Activated T-cell treated with anti-CD3 and anti-CD28 coated beads, Interleukin-2, amount 50 U/mL, for 72 hours (primary cell): ENCODE measurements at places on chromosomes 3 and 15.

DNA sequence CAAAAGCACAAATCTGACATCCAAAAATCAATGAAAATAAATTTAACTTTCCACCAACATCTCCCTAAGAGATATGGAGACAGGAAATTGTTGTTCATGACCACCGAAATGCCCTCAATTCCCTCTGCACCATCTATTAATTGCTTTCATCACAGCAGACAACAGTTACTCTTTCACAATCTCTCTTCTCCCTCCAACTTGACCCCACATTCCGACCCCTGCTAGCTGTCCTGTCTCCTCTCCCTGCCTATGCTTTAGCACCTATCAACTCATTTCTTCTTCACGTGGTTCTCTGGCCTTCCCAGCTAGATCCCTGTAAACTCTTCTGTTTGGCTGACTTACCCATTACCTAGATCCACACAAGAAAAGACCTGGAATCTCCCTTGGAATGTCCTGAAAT, 173.9 kb upstream of the ADAMTS9 start:
- DNase-seq: no peak

- DNase-seq: no peak
These were observed 98.5 kb upstream of the CCDC80 start for GRCh38 chr3:112739252-112739965.

DNA sequence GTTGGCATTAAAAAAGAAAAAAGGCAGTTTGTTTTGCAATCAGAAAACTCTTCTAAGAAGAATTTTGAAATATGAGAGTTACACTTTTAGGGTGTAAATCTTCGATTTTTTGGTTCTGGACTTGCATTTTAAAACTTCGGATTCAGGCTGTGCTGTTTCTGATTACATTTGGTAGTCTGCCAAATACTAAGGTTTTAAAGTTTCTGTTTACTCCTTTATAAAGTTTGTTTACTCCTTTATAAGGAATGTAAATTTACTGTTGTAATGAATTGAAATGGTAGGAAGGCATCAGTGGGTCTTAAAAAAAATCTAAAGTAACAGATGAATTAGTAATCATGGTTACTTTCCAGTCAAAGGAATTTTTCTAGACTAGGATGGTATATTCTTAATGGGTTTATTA, 14.1 kb downstream of the FXR1 start:
- DNase-seq: no peak

DNA sequence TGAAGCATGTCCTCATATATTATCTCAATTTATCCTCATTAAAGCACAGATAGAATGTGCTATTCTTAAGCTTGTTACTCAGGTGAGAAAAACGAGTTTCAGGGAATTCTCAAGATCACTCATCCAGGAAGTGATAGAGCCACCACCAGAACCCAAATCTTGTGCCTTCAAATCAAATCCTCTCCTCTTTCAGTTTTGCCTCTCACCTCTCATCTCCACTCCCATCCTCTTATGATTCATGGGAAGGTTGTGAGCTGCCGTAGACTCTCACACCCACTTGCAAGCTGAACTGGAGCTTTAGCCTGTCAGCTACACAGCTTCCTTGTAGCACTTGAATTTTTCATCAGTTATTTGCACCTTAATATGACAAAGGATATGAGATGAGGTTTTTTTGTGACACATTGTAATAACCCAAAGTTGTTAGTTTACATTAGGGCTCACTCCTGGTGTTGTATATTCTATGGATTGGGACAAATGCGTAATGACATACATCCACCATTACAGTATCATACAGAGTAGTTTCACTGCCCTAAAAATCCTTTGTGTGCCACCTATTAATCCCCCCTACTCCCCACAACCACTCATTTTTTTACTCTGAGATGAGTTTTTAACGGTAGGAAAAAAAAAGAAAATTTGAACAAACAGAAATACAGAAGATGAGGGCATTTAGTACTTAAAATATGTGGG, 25.7 kb downstream of the GPR15 start:
- DNase-seq: peak; percentile 76

GRCh38 chr3:70111411-70111810, 111.9 kb downstream of the SAMMSON start:
- DNase-seq: no peak

- DNase-seq: peak; percentile 39
These were observed 42.7 kb upstream of the ATP2B2 start for GRCh38 chr3:10547841-10548783.

GRCh38 chr15:68809517-68809916, 11.2 kb downstream of the ANP32A start:
- no peak for DNase-seq

DNA sequence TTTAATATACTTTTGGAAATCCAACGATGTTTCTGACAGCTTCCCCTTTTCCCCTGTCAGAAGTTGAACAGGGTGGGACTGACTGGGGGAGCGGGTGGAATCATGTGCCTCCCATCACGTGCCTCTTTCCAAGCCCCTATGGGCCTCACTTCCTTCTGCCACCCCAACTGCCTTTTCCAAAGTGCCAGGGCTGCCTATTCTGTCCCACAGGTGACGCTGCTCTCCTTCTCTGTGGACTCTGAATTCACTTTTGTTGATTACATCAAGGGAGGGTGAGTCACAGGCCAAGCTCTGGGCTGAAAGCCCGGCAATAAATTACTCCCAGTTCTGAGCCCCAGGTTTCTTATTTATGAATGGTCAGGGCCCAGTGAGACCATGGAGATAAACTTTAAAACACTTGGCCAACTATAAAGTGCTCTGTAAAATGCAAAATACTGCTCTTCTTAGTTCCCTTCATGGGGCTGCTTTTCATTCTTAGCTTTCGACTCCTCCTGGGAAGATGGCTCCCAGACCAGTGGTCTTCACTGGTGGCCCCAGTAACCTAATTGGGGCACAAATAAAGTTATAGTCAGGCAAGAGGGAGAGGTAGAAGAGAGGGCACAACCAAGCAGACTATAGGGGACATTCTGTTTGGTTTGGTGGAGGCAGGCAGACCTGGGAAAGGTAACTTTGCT, 12.3 kb downstream of the CPNE9 start:
- DNase-seq: peak; percentile 61

- no peak for DNase-seq
These were observed 28.4 kb downstream of the PML start for GRCh38 chr15:74022706-74023470.

DNA sequence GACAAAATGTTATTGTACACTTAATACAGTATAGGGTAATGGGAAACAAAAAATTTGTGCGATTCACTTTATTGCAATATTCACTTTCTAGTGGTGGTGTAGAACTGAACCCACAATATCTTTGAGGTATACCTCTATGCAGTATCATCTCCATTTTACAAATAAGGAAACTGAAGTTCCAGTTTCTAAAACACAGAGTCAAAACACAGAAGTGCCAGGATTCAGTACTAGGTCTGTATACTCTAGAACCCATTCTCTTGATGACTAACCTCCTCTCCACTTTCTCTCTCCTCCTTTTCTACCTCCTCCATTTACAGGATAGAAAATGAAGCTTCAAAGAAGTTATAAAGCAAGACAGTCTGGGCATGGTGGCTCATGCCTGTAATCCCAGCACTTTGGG, 62.2 kb downstream of the MB21D2 start:
- DNase-seq: no peak

DNA sequence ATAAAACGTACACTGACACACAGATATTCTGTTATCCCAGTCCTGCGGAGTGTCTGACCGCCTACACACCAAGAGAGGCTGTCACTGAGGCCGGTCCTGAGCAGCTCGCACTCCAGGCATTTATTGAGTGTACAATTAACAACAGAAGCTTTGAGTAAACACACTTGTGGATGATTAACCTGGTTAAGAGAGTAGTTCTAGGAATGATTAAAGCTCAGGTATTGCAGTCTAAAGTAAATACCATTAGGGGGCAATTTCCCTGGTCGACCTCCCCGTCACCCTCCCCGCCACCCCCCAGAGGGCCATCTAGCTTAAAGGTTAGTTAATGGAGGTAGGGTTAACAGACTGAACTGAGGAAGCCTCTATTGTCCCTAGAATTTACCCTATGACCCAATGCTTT, 1278.5 kb downstream of the NSUN3 start:
- DNase-seq: no peak

DNA sequence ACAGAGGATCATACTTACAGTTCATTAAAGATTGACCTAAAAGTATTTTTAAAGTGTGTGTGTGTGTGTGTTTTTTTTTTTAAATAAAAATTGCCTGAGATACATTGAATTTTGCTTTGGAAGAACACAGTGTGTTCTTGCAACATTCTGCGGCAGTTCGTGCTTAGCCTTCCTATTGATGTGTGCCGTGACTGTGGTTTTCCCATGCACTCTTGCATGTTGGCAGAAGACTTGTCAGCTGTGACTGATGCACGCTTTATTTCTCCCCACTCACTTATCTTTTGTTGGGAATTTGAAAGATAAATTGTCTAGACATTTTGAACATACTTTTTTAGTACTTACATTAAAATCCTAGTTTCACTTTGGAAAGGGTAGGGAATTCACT, 136.3 kb upstream of the LRRFIP2 start:
- DNase-seq: no peak

GRCh38 chr3:98070840-98071239, 16.1 kb upstream of the OR5AC2 start:
- DNase-seq: no peak

DNA sequence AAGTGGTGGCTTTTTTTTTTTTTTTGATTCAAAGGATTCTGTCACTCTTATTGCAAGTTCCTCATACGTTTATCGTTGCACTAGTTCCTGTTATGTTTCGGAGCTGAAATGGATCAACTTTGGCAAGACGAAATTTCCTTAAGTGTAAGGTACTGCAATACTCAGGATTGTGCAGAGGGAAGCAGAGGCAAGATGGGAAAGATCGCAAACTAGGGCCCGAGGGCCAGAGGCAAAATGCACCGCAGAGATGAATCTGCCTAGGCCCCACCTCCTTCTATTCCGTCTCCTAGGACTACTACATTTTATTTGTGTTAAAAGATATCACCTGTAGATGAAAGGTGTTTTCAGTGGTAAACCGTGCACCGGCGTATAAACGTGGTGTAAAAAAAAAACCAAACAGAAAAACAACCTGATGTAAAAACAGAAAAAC, 331 bp downstream of the RNU6-1 start:
- DNase-seq: peak; percentile 48

DNA sequence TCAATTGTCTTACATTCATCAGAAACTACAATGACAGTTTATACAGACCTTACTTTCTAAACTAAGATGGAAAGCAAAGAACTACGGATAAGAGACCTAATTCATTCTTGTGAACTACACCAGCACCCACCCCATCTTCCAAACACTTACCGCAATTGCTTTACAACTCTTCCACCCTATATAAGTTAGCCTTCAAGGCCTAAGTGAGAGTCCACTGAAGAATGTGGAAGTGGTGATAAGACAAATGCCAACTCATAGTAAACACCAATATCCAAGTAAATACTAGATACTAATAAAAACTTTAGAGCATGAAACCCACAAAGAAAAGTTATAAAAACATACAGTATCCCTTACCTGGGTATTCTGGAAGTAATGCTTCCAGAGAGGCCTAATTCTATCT, 13.6 kb downstream of the ARF4 start:
- DNase-seq: no peak

DNA sequence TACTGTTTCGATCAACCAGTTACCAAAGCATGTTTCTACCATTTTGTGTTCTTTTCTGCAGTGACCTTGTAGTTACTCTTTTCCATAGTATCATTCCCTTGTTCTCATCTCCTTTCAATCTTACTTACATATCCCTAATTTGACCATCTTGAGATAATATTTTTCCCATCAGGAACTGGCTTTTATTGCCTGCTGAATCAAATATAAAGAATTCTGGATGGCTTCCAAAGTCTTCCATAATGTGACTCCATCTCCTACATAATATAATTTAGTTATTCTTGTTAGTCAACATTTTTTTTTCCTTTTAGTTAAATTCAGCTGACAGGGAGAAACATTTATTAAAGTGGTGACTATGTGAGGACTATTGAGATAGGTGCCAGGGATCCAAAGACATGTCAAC, 7.0 kb downstream of the USP8 start:
- no peak for DNase-seq

GRCh38 chr3:43709022-43709421, 18.3 kb downstream of the ABHD5 start:
- DNase-seq: no peak

GRCh38 chr3:108153451-108153981, 62.7 kb upstream of the CD47 start:
- DNase-seq: peak; percentile 59

DNA sequence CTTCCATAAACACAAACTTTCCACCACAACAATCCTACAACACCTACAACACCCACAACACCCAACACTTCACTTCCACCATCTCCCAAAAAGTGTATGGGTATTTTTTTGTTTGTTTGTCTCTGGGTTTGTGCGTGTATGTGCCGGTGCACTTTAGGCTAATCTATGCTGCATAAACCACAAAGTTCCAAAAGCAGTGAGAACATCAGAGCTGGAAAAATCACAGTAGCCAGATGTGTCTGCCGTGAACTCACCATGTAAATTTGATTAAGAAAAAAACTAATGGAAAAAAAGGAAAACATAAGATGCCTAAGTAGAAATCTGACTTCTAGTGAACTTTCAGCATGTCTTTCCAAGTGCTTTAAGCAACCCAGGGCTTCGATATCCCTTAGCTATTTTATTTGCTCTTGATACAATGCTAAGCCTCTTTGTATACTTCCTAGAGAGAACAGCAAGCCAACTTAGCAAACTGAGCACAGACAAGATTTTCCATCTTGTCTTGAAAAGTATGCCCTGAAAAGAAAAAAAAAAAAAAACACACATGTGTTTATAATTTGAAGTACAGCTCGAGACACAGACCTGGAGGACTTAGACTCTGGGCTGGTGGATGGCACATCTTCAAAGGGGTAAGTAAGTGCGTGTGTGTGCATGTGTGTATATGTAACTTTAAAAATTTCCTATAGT, 91.4 kb downstream of the WWTR1 start:
- no peak for DNase-seq

DNA sequence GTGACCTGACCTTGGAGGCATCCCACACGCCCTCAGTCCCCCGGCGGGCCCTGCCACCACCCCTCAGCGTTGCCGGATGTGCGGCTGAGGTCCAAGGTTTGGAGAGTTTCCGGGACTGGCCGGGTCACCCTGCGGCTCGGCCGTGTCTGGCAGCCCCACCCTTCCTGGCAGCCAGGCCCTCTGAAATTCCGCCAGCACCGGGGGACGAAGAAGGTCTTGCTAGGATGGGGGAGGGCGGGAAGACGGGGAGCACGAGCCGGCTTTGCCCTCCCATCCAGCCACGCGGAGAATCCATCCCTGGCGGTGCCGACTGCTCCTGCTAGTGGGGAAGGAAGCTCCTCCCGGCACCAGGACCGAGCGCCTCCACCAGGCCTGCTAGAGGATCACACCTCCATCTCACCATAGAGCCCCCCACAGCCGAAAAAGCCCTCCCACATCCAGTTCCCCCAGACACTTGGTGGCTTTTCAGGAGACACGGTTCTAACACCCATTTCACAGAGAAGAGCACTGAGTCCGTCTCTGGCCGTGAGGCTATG, 81.5 kb downstream of the CPN2 start:
- DNase-seq: no peak
